ENCODE measurements at places on chromosomes 1 and 21.

DNA sequence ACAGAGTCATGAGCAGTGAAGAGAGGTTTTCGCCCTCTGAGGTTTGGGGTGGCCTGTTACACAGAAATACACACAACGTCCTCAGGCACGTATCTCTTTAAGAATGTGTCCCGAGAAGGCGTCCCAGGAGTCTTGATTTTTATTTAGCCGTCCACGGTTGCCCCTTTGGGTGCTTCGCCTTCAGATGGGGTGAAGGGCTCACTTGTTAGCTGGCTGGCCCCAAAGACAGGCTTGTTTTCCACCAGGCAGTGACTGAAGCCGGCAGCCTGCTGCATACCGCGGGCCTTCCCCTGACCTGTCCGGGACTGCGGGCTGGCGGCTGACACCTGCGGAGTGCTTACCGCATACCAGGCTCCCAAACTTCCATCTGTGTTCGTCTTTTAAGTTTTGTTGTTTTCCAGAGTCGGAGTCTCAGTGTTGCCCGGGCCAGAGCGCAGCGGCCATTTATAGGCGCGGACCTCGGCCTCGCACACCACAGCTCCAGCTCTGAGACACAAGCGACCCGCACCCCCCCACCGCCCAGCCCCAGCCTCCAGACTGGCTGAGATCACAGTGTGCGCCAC, 1.6 kb upstream of the ADARB1 start:
- no peak for DNase-seq

GRCh38 chr1:181737056-181737455, 253.7 kb downstream of the CACNA1E start:
- peak; percentile 4 for DNase-seq

GRCh38 chr1:185059950-185060571, 14.7 kb downstream of the RNF2 start:
- no peak for DNase-seq

- no peak for DNase-seq
These were observed 11.4 kb downstream of the TMEM81 start for GRCh38 chr1:205072881-205073280.

GRCh38 chr1:194830387-194830786, 1644.0 kb upstream of the B3GALT2 start:
- no peak for DNase-seq

Measured in SW480 (cell line).